ENCODE measurements at places on chromosomes 2 and 18.

DNA sequence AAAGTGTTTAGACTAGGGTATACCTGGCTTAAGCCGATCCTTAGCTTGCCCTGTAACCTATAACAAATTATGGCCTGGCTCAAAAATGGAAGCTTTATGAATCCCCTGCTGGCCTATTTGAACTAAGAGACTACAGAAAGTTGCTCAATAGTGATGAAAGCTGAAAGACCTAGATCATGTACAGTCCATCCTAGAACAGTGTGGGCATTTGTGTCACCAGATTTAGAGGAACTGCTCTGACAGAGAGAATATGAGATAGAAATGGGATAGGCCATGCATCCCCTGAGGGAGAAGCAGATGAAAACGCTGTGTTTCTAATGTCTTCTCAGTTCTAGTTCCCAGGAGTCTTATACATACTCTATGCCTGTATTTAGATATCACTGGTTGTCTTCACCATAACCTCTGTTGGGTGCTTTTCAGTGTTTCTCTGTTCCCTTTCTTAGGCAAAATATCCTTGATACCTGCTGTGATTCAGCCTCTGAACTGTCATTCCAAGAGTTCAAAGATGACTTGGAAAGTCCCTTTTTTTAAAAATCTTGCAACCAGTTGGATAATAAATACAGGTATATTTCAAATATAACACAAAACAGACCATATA lies 246.9 kb upstream of the SLC39A10 start:
- no peak for DNase-seq

DNA sequence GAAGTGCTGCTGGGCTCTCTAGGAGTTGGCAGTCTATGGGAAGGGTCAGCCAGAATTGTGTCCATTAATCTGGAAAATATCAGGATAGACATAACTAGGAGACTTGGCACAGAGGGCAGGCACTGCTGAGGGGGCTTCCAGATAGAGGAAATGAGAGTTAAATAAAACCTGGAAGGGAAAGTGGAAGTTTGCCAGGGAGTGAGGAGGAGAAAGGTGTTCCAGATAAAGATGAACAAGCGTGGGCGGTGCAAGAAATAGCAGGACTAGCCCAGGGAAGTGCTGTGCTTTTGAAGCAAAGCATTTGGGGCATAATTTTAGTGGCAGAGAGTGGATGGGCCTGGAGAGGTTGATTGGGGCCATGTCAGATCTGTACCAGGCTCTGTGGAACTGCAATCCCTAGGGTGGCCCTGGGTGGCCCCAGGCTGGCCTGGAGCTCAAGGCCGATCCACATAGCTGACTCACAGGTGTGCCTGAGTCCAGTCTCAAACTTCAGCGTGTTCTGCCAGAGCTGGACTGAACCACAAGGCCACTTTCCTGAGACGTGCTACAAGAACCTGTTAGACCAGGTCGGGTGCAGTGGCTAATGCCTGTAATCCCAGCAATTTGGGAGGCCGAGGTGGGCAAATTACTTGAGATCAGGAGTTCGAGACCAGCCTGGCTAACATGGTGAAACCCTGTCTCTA lies 26.9 kb downstream of the GALM start:
- DNase-seq: no peak

- no peak for DNase-seq
Measured at GRCh38 chr2:136134126-136134525, 16.2 kb upstream of the CXCR4 start.

DNA sequence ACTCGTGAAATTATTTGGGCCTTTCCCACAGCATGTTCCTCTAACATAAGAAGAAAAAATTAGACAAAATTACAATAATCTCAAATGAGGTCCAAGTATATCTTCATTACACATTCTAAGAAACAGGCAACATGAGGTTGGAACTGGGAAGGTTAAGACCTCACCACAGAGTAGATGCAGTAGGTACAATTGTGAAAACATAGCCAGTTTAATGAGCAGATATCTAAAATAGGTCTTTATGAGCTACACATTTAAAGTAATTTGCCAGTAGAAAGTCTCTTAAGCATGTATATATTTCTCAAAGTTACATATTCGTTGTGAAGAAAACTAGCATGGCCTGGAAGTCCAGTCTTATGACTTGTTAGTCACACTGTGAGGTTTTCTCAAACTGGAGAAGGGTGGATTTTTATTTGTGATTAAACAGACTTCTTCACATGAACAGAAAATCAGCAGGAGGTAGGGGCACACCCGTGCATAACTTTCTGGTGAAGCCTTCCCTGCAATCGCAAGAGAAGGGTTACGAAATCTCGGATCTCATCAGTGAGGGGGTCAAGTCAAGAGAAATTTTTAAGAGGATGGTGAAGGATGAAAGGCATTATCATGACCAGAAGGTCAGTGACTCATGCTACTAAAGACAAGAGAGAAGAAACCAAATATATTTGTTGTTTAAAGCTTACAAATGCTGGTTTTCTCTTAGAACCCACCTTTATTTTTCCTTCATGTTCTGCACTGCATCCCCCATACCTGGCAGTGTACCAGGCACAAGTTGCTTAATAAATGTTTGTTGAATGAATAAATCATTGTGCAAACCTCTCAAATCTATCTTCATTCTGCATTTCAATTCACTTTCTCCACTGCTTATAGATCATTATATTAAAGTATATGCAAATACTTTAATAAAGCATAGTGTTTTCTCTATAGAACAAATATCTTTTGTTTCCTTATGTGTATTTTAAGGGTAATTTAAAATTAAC lies 5.1 kb upstream of the RAB27B start:
- DNase-seq: no peak

DNA sequence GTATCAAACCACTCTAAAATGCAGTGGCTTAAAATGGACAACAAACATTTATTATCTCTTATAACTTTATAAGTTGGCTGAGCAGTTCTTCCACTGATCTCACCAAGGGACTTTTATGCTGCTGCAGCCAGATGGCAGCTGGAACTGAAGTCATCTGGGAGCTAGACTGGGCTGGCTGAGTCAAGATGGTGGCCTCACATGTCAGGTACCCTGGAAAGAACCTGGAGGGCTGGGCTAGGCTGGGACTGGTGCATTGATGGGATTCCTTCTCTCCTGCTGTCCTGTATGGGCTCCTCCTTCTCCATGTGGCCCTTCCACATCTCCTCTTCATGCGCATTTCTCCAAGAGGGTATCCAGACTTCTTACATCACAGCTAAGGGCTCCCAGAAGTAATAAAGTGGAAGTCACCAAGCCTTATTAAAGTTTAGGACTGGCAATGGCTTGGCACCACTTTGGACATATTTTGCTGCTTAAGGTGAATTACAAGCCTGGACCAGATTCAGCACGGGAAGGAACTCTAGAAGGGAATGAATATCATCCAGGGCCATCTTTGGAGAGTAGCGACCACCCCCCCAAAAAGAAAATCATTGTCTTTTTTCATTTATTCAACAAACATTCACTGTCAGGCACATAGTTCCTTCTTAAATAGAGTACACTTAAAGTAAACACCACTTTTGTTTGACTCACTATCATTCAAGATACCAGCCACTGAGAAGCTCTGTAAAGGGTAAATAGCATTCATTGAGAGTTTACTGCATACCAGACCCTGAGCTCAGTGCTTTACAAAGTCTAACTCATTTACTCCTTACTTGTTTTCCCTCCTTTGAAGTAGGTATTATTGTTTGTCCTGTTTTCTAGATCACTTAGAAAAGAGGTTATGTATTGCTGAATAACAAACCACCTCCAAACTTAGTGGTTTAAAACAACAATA lies 138.0 kb downstream of the ZFP36L2 start:
- DNase-seq: no peak

GRCh38 chr2:173521450-173522192 lies 166.9 kb downstream of the CDCA7 start:
- DNase-seq: no peak

DNA sequence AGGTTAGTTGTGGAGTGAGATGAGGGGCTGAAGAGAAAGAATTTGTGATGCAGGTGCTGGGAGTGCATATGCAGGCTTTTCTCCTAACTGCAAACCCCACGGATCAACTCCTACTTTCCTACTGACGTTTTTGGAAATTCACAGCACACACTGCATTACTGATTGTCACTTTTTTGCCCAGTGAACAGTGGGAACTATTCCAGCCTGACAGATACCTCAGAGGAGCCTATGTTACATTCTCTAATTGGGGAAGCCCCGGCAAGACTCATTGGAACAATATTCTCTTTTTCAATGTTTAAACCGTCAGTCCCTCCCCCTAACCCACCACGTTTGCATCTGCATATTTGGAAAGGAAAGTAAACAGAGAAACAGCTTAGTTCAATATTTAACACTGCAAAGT lies 126.2 kb downstream of the DPP4 start:
- no peak for DNase-seq

GRCh38 chr2:8072907-8073306 lies 608.9 kb upstream of the ID2 start:
- no peak for DNase-seq

GRCh38 chr2:226339616-226340015 lies 460.0 kb downstream of the IRS1 start:
- no peak for DNase-seq

- DNase-seq: no peak
Measured at GRCh38 chr18:11747731-11748130, 58.7 kb downstream of the GNAL start.

GRCh38 chr18:77433076-77433475 lies 183.4 kb downstream of the GALR1 start:
- no peak for DNase-seq

DNA sequence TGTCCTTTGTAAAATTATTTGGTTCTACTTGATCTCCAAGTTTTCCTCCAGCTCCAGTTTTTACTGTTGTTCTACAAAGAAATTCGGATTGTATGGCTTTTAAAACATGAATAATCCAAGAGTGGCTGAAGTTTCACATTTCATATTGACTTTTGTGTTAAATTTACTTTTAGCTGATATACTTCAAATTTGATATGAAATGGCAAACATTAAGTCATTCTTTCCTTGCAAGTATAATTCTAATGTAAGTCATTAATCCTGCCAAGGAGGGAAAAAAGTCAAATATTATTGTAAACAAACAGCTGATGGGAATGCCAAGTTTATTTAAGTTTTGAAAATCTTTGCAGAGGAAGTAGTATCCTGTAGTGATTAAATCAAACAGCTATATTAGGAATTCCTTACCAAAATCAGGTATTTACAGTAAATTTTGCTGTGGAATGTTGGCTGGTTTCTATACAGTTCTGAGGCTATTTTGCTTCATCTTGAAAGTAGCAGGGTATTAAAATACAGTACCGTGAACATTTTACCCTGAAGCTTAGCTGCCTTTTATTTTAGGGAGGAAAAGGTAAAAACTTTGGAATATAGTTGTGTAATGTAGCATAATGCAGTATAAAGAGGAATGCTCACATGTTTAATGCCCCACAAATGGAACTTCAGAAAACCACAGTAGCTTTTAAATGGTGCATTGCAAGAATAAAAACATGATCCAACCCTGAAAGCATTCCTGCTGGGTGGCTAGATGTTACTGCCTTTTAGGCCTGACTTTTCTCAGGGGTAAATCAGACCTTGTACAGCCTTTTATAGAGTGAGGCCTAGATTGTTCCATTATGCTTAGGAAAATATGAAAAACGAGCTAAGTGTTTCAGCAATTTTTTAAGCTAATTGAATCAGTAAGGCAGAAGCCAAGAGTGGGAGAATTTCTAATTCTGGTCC lies 62.7 kb upstream of the NT5C1B start:
- DNase-seq: no peak

GRCh38 chr2:135960656-135961551 lies 24.5 kb downstream of the DARS1 start:
- DNase-seq: no peak

DNA sequence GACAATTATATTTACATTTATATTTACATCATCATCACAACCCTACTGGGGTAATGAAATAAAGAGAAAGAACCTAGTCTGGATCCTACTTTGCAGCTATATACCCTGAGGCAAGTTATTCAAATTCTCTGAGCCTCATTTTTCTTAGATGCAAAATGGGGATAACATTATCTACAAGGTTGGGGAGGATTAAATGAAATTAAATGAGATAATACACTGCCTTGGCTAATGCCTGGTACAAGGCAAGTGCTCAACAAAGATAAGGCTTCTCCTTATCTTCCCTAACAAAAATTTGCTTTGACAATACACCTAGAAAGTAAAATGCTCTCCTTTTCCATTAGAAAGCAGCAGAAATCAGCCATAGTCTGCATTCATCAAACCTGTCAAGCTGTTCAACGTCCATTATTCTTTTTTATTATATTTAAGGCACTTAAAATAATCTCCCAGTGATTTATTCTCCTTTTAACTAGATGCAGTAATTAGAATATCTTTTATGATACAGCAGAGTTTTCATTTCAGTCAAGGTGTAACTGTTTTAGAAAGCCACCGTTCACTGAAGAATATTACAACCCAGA lies 44.8 kb downstream of the TCF4 start:
- no peak for DNase-seq

Data from dorsolateral prefrontal cortex (tissue), 122 donors.